ENCODE measurements at places on chromosomes 3 and 15.

GRCh38 chr3:149717391-149718056 lies 34.8 kb downstream of the COMMD2 start:
- DNase-seq: peak; percentile 77

DNA sequence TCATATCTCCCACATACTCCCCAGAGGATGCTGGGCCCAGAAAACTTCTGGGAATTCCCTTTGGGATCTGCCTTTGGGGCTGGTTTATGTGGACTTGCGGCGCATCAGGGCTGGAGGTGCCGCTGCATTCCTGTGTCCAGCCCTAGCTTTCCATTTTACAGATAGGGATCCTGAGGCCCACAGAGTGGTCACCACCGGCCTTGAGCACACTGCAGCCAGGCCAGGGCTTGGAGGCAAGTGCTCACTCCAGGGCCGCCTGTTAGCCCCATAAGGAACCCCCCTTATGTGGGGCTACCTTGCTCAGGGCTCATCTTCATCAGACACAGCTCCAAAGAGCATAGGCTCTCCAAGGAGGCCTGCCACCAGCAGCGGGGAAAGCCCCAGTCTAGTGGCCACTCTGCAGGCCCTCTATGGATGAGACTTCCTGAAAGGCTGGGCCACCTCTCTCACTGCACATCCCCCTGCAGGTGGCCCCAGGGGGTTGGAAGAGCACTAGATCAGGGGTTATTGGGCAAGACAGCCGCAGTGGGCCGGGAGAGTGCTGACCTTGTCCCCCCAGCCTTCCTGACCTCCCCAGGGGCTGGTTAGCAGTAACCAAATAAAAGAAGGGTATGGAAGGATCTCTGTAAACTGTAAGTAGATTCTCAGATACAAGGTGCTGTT lies 9.2 kb upstream of the ATP2B2 start:
- no peak for DNase-seq

GRCh38 chr3:124413393-124413792 lies 316.9 kb upstream of the UMPS start:
- no peak for DNase-seq

GRCh38 chr15:90040618-90041017 lies 39.5 kb downstream of the ZNF710 start:
- DNase-seq: no peak

GRCh38 chr3:115581362-115582135 lies 41.8 kb upstream of the GAP43 start:
- no peak for DNase-seq

- no peak for DNase-seq
Observed at GRCh38 chr15:31501536-31502157, 175.0 kb downstream of the KLF13 start.

DNA sequence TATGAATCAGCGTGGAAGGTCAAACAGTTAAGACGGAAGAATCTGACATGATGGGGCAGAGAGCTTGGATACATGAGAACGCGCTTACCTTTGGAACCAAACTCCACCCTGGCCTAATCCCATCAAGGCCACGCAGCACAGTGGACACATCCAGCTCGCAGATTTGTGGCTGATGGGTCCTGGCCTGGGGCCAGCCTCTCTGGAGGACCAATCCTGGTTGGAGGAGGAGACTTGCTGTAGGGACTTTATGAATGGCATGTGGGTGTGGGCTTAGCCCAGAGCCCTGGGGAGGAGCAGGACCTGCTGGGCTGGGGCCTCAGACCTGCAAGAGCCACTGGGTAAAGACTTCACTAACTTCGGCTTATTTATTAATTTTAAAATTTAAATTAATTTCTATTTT lies 73.4 kb upstream of the ANKRD34C start:
- no peak for DNase-seq

DNA sequence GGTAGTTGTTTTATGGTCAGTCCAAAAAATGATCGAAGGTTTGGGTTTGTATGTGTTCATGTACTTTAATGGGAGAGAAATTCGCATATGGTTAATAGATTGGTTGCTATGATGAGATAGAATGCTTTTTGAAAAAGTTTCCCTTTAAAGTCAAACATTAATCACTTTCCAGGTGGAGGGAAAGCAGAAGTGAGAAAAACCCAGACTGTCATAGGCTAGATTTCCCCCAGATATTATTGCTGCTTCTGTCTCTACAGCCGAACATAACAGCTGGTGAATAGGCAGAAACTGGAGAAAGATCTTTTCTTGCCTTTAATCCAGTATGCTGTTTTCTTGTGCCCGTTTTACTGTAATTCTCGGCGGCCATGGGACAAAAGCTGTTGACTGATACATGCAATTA lies 287.6 kb downstream of the SOX2 start:
- peak; percentile 38 for DNase-seq

DNA sequence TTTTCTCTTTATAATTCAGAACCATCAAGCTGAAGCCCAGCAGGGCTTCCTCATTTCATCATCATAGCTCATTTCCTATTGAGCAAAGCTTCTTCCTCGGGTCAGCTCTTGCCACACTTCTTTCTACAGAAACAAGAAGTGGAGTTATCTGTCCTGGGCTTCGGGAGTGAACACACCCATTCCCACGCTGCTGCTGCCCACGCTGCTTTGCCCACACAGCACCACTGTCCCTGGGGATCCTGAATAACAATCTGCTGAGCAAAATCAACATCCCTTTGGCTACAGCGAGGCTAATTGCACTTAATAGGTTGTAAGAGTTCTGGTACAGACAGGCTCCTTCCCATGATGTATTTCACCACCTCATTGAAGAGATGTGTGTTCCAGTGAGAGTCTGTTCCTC lies 23.7 kb downstream of the CEP19 start:
- DNase-seq: no peak

All from NAMALWA (cell line).